ENCODE measurements at places on chromosomes 16 and 17.

DNA sequence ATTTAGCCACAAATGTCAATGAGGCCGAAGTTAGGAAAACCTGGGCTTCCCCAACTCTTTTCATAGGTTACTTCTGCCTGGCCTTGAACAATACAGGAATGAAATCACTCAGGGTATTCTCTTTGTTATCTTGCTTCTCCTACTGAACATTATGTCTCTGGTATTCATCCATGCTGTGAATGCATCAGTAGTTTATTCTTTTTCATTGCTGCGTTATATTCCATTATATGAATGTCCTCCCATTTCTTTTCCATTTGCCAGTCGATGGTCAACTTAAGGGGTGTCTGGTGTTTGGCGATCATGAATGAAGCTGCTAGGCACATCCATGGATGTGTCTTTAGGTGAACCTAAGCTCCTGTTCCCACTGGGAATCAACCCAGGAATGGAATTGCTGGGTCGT lies 128.3 kb downstream of the CRLF3 start:
- no peak for DNase-seq

DNA sequence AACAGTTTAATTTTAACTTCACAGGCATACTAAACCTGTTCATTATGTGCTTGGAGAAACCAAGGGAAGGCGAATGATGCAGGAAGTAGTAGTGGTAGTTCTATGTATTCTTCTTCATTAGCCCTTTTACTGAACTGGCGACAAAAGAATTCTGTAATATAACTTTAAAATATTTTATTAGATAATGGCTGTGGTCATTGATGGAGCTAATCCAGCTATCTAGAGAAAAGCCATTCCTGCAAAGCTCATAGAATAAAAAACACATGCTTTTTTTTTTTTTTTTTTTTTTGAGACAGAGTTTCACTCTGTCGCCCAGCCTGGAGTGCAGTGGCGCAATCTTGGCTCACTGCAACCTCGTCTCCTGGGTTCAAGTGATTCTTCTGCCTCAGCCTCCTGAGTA lies 23.5 kb downstream of the TANC2 start:
- no peak for DNase-seq

DNA sequence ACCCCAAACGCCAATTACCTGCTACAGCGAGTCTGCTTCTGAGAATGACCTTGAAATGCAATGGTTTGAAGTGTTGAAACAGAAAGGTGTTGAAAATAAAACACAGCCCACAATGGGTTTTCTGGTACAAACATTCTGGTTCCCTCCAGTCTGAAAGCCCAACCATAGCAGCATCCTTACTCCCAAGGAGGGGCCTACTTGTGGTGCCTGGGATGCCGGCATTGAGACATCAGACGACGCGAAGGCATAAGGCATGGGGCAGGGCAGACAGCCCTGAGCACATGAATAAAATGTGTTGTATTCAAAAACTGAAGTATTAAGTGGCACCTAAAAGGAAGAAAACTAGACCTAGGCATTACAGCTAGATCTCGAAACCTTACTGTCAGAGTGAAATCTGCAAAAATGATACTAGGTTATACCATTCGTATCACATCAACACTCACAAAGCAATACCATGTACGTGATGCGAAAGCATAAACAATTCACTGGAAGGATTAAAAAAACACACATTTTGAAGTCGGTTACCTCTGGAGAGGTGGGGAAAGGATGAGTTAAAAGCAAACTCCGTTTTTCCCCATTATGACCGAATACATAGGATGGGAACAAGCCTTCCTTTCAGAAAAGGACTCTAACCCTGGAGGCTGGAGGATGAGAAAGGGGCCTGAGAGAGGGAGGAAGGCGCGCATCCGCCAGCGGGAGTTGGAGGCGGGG lies 702 bp downstream of the NUDT21 start:
- no peak for DNase-seq

- DNase-seq: peak; percentile 78
Observed at GRCh38 chr17:38455288-38455915, 27.1 kb downstream of the ARHGAP23 start.

DNA sequence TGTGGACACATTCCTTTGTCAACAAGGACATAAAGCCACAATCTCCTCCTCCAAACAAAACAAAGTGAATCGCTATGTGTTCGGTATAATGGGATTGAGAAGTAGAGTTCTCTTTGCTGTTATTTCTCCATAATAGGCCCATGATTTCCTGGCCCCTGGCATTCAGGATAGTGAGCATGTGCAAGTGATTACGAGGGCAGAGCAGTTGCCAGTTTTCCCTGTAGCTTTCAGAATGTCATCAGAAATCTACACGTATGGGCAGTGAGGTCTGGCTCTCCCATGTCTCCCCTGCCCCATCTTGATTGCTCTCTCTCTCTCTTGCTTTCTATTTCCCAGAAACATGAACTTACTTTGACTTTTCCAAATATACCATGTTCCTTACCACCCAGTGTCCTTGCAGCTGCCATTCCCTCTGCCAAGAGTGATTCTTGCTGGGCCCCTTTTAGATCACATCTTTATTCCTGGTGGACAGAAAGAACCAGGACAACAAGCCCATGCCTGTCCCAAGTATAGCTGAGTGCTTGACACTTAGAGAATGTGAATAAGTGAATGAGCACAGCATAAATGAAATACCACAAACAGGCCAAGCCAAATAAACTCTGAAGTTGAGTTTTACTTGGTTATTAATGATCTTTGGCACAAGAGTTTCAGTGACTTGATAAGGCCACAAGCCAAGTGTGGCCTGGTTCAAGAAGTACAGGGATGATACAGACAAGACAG lies 273.1 kb downstream of the CDH13 start:
- DNase-seq: peak; percentile 53

GRCh38 chr16:88338111-88338510 lies 44.6 kb upstream of the ZNF469 start:
- no peak for DNase-seq

- DNase-seq: no peak
Observed at GRCh38 chr16:68126395-68126794, 41.2 kb downstream of the NFATC3 start.

GRCh38 chr17:81552244-81553017 lies at the start of gene FAAP100:
Gene FAAP100 (minus strand): TSS chr17:81552353. CDS start chr17:81552330, 23 bp downstream.
- DNase-seq: peak; percentile 89

DNA sequence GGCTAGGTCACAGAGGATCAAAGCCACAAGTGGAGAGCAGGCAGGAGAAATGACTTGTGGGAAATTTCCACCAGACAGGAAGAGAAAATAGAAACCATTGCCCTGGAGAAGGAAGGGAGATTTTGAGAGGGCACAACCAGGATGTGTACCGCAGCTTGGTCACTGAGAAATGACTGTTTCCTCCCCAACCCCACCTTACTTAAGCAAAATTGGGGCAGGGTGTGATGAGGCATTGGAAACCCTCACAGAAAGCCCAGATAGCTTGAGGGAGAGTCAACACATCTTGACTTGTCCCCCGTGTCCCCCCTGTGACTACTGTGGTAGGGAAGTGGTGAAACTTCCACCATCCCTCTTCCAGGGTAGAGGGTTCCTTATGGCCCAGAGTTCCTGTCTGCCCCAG lies 113.5 kb upstream of the FAM20A start:
- no peak for DNase-seq

GRCh38 chr17:66733759-66734158 lies 101.2 kb upstream of the CACNG5 start:
- no peak for DNase-seq

DNA sequence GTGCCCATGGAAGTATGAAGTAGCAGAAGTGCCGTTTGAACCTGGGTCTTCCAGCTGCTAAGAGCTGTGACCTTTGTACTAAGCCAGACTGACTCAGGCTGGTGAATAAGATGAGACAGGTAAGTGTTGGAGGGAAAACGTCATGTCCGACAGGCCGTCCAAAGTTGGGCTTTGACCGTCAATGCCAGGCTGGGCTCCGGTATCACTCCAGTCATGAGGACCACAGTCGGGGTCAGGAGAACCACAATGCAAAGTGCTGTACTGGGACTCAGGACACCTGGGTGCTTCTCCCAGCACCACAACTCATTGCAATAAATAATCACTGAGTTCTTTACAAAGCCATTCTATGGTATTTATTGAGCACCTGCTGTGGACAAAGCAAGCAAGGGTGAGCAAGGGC lies 268.6 kb downstream of the HAPSTR1 start:
- no peak for DNase-seq

Measured in tongue (tissue), 3 donors.